ENCODE measurements at places on chromosomes 7 and 10.

- no peak for DNase-seq
Observed at GRCh38 chr7:129959471-129960203, 6.9 kb upstream of the UBE2H start.

GRCh38 chr7:131692131-131692960 lies 135.9 kb upstream of the PODXL start:
- peak; percentile 23 for DNase-seq

GRCh38 chr10:43205681-43206390 lies 61.0 kb downstream of the RASGEF1A start:
- DNase-seq = no peak

DNA sequence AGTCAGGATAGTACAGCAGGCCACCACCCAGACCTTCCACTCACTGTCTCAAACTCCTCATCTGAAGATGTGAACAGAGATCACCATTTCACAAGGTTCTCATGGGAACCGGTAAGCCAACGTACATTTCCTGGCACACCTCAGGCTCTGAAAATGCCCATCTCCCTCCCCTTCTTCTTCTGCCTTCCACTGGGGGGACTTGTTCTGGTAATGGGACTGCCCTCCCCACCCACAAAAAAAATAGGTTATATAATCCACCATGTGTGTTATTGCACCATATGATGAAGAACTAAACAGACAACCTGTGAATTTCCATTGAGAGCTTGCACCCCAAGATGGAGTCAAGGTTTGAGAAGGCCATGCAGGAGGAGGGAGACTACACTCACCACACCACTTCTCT lies 42.1 kb upstream of the IKZF1 start:
- DNase-seq = no peak

GRCh38 chr7:96388620-96389383 lies 66.9 kb upstream of the SLC25A13 start:
- no peak for DNase-seq

DNA sequence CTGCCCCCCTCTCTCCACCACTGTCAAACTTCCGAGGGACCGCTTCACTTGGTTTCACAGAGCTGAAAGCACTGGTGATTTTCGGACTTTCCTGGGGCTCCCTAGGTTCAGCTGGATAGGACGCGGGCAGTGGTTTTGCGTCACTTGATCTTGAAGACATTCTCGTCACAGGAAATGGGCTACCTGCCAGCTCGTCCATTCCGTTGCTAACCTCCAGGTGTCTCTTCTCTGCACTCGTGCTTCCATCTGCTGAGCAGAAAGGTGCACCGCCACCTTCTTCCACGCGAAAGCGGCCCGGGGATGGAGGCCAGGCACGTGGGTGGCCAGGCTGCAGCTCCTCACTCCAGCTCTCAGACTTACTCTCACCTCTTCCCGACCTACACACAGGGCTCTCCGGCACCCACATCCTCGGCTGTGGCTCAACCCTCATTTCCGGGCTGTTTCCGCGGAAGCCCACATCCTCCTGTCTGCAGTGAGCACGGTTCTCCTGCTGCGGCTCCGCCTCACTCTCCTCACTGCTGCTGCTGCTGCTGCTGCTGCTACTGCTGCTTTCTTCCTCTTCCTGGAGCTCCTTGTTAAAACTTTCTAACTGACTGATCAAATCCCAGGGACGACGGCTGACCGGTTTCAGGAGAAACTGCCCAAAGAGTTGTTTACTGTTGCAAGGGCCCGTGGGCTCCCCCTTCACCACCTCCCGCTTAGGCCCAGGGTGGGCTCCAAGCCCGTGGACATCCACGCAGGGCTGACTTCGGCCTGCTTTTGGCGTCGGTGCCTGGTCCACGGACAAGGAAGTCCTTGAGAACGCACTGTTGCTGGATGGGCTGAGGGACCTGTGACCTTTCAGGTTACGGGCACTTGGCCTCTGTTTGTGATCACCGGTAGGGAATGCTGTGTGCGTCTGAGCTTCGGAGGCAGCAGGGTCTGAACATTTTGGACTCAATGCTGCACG lies 32.1 kb downstream of the JCAD start:
- peak; percentile 81 for DNase-seq

DNA sequence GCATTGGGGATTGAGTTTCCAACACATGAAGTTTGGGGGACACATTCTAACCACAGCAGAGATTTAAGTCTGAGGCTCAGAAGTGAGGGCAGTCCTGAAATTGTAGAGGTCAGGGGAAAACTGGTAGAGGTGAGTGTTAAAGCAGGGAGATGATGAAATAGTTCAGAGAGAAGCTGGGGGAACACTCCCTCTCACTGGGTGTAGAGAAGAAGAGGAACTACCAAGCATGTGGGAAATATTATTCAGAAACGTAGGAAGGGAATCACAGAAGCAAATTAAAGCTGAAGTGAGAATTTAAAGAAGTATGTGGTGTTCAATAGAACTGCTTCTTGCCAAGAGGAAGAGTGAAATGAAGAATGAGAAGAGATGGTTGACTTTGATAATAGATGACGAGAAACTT lies 121.5 kb upstream of the FAM3C start:
- no peak for DNase-seq

DNA sequence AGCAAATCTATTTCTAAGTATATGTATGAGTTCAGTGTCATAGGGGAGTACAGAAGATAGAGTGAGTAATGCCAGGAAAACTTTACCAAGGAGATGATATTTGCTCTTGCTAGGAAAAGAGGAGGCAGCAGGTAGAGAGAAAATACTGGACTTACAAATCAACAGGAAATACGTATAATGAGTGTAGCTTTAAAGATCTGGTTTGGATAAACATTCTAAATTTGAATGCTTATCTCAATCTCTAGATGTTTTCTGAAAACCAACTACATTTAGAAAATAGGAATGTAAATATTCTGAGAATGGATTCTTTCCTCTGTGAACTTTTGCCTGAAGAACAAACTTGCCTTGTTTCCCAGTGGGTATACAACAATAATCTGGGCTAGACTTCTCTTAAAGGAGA lies 46.9 kb upstream of the GNAI1 start:
- no peak for DNase-seq

DNA sequence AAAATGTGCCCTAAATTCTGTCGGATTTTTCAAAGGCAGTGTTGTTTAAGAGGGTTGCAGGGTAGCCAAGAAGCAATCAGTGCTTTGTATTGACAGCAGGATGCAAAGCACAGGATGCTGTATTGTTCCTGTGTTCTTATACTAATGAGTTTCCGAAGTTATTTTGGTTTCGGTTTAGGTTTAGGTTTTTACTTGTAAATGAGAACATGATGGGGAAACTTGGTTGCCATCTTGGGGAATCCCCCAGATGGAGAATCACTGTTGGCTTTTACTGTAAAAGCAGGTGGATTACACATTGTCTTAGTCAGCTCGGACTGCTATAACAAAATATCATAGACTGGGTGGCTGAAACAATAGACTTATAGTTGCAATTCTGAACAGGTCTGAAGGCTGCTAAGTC lies 72.1 kb downstream of the INHBA start:
- DNase-seq = no peak

GRCh38 chr7:37344886-37345579 lies 103.6 kb downstream of the ELMO1 start:
- no peak for DNase-seq

DNA sequence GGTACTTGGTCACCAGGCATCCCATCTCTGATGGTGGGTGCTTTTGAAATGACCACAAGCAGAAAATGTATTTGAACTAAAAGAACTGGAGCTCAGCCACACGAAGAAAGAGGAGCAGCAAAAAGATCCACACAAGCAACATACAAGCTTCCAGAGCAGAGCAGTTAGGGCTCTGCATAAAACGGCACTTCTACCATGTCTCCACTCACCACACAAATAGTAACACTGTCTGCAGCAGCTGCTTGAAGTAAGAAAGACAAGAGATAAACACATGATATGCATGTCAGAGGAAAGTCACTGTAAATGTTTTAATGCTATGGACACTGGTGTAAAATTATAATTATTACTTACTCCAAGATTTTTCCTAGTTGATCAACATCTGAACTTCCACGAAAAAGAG lies 32.5 kb upstream of the FAM133B start:
- DNase-seq = no peak

DNA sequence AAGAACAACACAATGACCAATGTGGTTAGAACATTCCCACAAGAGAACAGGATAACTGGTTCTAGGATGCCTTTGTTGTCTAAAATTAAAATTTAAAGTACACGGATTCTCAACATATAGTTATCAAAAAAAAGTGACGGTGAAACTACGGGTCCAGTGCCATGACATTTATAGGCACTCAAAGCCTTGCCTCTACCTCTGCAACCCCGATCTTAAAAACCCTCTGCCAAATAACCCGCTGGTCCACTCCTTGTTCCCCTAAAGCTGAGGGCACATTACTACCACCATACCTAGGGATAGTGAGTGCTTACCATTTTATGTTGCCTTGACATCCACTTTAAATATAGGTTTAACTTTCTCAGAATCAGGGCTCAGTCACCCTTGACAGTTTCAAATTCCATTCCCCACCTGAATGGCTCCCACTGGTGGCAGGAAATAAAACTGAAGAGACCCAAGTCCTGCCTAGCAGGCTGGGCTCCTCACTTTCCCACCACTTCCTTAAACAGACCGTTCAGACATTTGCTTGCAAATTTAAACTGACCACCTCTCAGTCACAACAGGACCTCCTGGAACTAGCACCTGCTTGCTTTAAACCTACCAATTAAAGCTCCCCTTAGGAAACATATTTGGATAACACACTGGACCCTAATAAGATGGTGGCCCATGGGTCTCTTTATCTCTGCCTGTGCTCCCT lies 169.9 kb upstream of the ASAH2 start:
- no peak for DNase-seq

- no peak for DNase-seq
Observed at GRCh38 chr7:130359276-130359857, 14.8 kb downstream of the CPA5 start.

DNA sequence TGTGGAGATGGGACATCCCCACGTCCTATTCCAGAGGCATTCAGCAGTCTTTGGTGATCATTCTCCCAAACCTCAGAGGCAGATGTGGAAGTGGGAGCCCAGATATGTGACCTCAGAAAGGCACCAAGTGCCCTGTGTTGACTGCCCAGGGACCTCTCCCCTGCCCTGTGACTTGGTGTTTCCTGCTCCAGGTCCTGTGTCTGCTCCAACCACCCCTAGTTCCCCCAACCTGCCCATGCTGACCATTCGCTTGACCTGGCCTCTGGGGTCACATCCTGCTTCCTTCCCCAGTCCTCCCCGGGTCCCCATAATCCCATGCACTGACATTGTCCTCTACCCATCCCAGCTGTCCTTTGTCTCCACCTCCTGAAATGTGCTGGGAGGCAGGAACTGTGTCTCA lies 7.6 kb downstream of the CYP26A1 start:
- no peak for DNase-seq

DNA sequence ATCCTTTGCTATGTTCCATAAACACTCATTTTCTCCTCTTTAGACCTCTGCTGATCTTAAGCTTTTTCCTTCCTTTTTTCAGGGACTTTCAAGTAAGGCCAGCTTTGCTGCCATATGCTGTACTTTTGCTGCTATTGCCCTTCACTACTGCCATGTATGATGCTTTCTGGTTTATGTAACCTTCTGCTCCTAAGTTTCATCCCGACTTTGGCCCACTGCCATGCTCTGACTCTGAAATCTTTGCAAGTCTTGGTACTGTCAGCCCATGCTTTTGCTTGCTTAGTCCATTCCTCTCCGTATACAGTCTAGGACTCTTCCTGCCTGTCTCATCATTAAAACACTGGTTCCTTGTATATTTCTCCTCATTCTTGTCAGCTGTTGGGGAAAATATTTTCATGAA lies 152.4 kb downstream of the RNF133 start:
- no peak for DNase-seq

DNA sequence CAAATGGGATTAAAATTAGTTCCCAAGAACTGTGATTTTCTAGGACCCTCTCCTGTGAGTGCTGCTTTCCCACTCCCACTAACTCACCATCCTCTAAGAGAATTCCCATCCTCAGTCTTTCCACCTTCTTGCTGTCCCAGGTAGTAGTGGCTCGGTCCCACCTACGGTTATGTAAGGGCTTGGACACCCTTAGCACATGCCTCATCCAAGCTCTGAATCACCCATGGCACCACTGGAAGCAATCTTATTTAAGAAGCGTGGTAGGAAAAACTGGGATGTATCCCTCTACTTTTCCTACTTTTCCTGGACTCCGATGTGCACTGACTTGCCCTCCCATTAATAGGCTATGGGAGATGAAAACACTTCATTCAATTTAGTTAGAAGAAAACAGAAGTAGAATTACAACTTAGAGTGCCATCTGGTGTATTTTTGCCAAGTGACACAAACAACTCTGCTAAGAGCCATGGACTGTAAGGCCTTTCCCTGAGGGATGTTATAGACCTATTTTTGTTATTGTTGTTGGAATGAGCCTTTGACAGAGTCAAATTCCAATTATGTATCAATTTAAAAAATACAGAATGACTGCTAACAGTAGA lies 13.7 kb upstream of the ANKRD22 start:
- DNase-seq = no peak

DNA sequence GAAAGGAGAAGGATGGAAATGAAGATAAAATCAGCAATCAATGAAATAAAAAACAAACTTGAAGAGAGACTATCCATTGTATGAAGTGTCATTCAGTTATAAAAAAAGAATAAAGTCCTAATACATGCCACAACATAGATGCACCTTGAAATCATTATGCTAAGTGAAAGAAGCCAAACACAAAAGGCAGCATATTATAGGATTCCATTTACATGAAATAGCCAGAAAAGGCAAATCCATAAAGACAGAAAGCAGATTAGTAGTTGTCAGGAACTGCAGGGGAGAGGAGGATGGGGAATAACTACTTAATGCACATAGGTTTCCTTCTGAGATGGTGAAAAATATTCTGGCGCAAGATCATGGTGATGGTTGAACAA lies 6.6 kb upstream of the PON1 start:
- DNase-seq = no peak

- no peak for DNase-seq
Observed at GRCh38 chr7:17230099-17230807, 68.2 kb upstream of the AHR start.

- DNase-seq = no peak
Observed at GRCh38 chr10:119396709-119397071, 145.8 kb downstream of the RGS10 start.

GRCh38 chr7:20214921-20215669 lies 2.1 kb downstream of the MACC1 start:
- no peak for DNase-seq

GRCh38 chr7:130270947-130271800 lies 4.5 kb downstream of the CPA2 start:
- DNase-seq = no peak

DNA sequence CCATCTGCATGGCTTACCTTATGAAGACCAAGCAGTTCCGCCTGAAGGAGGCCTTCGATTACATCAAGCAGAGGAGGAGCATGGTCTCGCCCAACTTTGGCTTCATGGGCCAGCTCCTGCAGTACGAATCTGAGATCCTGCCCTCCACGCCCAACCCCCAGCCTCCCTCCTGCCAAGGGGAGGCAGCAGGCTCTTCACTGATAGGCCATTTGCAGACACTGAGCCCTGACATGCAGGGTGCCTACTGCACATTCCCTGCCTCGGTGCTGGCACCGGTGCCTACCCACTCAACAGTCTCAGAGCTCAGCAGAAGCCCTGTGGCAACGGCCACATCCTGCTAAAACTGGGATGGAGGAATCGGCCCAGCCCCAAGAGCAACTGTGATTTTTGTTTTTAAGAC lies 12.4 kb downstream of the DUSP5 start:
- no peak for DNase-seq

GRCh38 chr10:72812415-72812752 lies 81.2 kb upstream of the OIT3 start:
- no peak for DNase-seq

- no peak for DNase-seq
Observed at GRCh38 chr7:104878577-104878976, 135.4 kb upstream of the KMT2E start.

Measured in stimulated activated CD8-positive, alpha-beta memory T cell treated with anti-CD3 and anti-CD28 coated beads, Interleukin-15, amount 100 ng/mL, for 48 hours (primary cell).